SK-MEL-5 (cell line): ENCODE measurements at places on chromosomes 1 and 21. TPM values are rescaled to one million over a fixed set of nuclear protein-coding genes. Genes with fewer than 3 reads are reported as not detected.

The MAP3K7CL gene
- total RNA-seq = not detected in 2 replicates

The LCE1D gene
- not detected in 2 replicates for total RNA-seq

The GJB5 gene
- total RNA-seq = not detected in 2 replicates

- peak; percentile 79 for DNase-seq
These were observed 4.9 kb upstream of the POFUT2 start for GRCh38 chr21:45292399-45293219.

GRCh38 chr1:3841491-3841890 is 15.5 kb downstream of the CEP104 start:
- DNase-seq = no peak

DNA sequence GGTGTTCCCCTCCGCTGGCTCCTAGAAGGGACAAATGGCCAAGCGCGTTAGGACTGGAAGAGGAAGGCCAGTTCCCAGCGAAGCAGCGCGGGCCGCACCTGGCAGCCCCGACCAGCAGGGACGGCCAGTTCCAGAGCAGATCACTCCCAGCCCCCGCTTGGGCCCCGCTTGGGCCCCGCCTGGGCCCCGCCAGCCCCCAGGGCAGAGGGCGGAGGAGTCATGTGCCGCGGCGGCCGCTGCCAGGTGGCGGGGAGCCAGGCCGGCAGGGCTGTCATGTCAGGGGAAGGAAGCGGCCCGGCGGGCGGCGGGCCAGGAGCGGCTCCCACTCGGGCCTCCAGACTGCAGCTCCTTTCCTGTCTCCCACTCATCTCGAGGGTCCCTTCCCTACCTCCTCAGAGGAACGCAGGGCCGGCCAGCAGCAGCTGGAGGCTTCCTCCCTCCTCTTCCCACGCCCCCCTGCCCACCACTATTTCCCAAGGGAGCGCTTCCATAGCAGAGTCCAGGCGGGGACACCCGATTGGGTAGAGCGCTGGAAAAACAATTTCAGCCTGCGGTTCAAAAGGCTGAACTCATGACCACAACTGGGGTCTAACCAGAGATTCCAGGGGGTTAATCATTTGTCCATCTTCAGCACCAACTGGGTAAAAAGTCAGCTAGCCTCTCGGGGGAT is 16.5 kb downstream of the ZNF697 start:
- peak; percentile 69 for DNase-seq

- DNase-seq = no peak
These were observed 63.0 kb downstream of the PROX1 start for GRCh38 chr1:214050513-214051401.
